M059J (cell line): ENCODE measurements at places on chromosomes 3 and 15. TPM values are rescaled to one million over a fixed set of nuclear protein-coding genes. Genes with fewer than 3 reads are reported as not detected.

Gene GNAT1
- not detected in 2 replicates for total RNA-seq

Gene SH2D7
- not detected in 2 replicates for total RNA-seq

- peak; percentile 88 for DNase-seq
Observed at GRCh38 chr3:30544812-30545211, 61.6 kb upstream of the TGFBR2 start.

Gene SPESP1
- not detected in 2 replicates for total RNA-seq
